SK-N-SH (cell line): ENCODE measurements at places on chromosomes 1 and 21. TPM values are rescaled to one million over a fixed set of nuclear protein-coding genes. Genes with fewer than 3 reads are reported as not detected.
A peak's percentile ranks its signal among the peaks of the same experiment; 100 is the strongest.

The S100B gene
- polyA plus RNA-seq, result 0.12 and 0.24 TPM in 2 replicates

GRCh38 chr1:245304698-245305097 is 149.9 kb downstream of the KIF26B start:
- H3K4me3 ChIP-seq, result no peak overlapping the region
- no peaks in the 10 kb centered on the region for H3K36me3 ChIP-seq
- H3K27me3 ChIP-seq, result no peaks in the 10 kb centered on the region
- no peak for DNase-seq

- peak; percentile 91 for DNase-seq
- H3K36me3 ChIP-seq, result no peaks in the 10 kb centered on the region
- H3K27me3 ChIP-seq, result no peaks in the 10 kb centered on the region
- no peak overlapping the region for H3K4me3 ChIP-seq
- peaks cover 18% of the 10 kb centered on the region; the same call in 1 of the 2 replicates for H3K4me1 ChIP-seq
These were observed 23.6 kb downstream of the PTPRU start for GRCh38 chr1:29259802-29260441.

GRCh38 chr1:240138867-240139266 is 47.2 kb downstream of the FMN2 start:
- no peaks in the 10 kb centered on the region for H3K27me3 ChIP-seq
- DNase-seq, result no peak
- peaks cover 4% of the 10 kb centered on the region; the same call in 1 of the 2 replicates for H3K36me3 ChIP-seq
- H3K27ac ChIP-seq, result no peak overlapping the region
- no peaks in the 10 kb centered on the region; the same call in none of the 2 replicates for H3K4me1 ChIP-seq
- no peak overlapping the region for H3K4me3 ChIP-seq

DNA sequence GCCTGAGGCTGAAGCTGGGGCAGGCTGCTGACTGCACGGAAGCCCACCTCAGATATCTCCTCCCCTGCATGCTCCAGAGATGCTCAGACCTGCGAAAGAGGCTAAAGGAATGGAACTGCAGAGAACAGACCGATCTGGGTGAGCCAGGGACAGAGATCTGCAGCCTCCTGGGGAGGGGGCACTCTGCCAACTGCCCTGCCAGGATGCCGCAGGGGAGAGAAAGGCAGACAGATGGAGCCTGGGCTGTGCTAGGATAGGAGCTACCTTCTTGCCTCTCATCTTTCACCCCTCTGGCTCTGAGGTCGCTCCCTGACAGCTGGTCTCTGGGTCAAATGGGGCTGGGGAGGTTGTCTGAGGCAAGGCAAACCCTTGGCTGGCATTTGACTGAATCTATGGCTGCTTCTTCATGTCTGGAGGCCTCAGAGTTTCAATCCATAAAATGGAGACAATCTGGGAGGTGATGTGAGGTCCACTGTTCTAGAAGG is 238.2 kb downstream of the GRIK3 start:
- peaks cover 4% of the 10 kb centered on the region; the same call in 1 of the 2 replicates for H3K4me1 ChIP-seq
- H3K36me3 ChIP-seq, result no peaks in the 10 kb centered on the region
- no peaks in the 10 kb centered on the region for H3K27me3 ChIP-seq
- DNase-seq, result peak; percentile 33
- H3K27ac ChIP-seq, result no peak overlapping the region

GRCh38 chr1:159823406-159823805 is 3.3 kb upstream of the SLAMF8 start:
- H3K27ac ChIP-seq, result no peak overlapping the region
- no peak overlapping the region for H3K4me3 ChIP-seq
- no peaks in the 10 kb centered on the region for H3K4me1 ChIP-seq
- no peaks in the 10 kb centered on the region for H3K27me3 ChIP-seq
- peak; percentile 25 for DNase-seq

GRCh38 chr1:35577071-35577998 is 4.2 kb downstream of the TFAP2E start:
- no peak overlapping the region for H3K27ac ChIP-seq
- no peak for DNase-seq
- no peaks in the 10 kb centered on the region for H3K27me3 ChIP-seq
- no peaks in the 10 kb centered on the region for H3K36me3 ChIP-seq
- H3K4me3 ChIP-seq, result no peak overlapping the region

The OLIG2 gene
- not detected in 2 replicates for polyA plus RNA-seq

DNA sequence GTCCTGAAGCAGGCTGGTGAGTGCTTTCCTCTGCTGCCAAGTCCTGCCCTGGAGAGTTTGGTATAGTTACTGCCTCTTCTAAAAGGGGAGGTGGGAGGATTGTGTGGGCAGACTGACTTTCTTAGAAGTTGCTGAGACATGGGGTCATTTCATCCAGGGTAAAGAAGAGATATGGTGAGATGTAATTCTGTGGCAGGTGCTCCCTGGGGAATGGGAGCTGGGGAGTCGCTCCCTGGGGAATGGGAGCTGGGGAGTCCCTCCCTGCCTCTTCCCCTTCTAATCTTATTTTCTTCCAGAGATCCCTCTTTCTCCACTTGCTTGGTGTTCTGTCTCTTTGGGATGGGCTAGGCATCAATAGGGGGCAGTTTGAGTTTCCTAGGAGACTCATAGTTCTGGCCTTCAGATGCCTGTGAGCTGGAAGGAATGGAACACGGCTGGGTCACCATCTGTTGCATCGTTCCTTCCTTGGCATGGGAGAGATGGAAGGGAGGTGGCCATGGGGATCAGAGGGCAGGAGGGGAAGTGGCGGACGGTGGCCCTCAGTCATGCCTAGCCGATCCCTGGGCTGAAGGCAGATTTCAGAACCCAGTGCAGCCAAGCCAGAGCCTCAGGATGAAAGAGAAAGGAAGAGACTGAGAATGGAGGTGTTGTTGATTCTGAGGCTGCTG is 59.0 kb downstream of the NFASC start:
- H3K36me3 ChIP-seq, result no peaks in the 10 kb centered on the region
- H3K4me1 ChIP-seq, result no peaks in the 10 kb centered on the region
- no peaks in the 10 kb centered on the region; the same call in 1 of the 2 replicates for H3K27me3 ChIP-seq
- DNase-seq, result no peak

- H3K4me1 ChIP-seq, result no peaks in the 10 kb centered on the region
- H3K36me3 ChIP-seq, result no peaks in the 10 kb centered on the region
- H3K4me3 ChIP-seq, result no peak overlapping the region
- H3K27ac ChIP-seq, result no peak overlapping the region
- no peak for DNase-seq
These were observed 32.0 kb upstream of the CD2 start for GRCh38 chr1:116722016-116722838.
